Endothelial cell of umbilical vein (primary cell): ENCODE measurements at places on chromosomes 6 and 20. TPM values are rescaled to one million over a fixed set of nuclear protein-coding genes. Genes with fewer than 3 reads are reported as not detected.

GRCh38 chr6:24006254-24006653 is 119.8 kb upstream of the NRSN1 start:
- no peak for DNase-seq
- H3K27ac ChIP-seq = no peak overlapping the region
- no peaks in the 10 kb centered on the region for H3K27me3 ChIP-seq
- no peaks in the 10 kb centered on the region for H3K4me1 ChIP-seq
- no peak overlapping the region for H3K4me3 ChIP-seq

GRCh38 chr6:93792746-93793145 is 373.4 kb upstream of the EPHA7 start:
- H3K27me3 ChIP-seq = no peaks in the 10 kb centered on the region
- no peaks in the 10 kb centered on the region for H3K4me1 ChIP-seq
- H3K4me3 ChIP-seq = no peak overlapping the region
- no peaks in the 10 kb centered on the region for H3K36me3 ChIP-seq
- H3K27ac ChIP-seq = no peak overlapping the region
- no peak for DNase-seq

DNA sequence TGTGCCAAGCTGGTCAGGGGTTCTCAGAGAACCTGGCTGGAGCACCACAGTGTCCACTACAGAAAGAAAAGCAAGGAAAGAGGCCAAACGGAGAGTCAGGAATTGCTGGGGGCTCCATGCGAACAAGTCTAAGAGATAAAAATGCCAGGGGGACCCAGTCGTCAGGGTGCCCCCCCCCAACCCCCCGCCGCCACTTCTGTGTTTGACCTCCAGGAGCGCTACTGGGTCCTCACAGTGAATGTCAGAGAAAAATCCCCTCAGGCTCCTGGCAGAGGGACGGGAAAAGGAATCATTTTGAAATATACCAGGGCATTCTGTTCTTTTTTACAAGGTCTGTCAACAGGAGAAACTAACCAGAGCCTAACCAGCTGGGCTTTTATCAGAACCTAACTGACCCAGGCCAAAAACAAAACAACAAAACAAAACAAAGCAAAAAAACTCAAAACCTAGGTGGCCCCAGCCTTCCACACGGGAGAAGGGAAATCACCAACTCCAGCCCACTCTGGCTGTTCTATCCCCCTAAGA is 17.9 kb upstream of the NELFCD start:
- DNase-seq = no peak
- peaks cover 2% of the 10 kb centered on the region for H3K27me3 ChIP-seq
- no peak overlapping the region for H3K4me3 ChIP-seq
- no peak overlapping the region for H3K27ac ChIP-seq
- H3K4me1 ChIP-seq = no peaks in the 10 kb centered on the region
- H3K36me3 ChIP-seq = no peaks in the 10 kb centered on the region

GRCh38 chr6:158409451-158409850 is 97.2 kb downstream of the TULP4 start:
- peaks cover 4% of the 10 kb centered on the region for H3K36me3 ChIP-seq
- H3K27ac ChIP-seq = peak overlapping the region; percentile 94
- no peaks in the 10 kb centered on the region for H3K27me3 ChIP-seq
- peaks cover 54% of the 10 kb centered on the region for H3K4me1 ChIP-seq
- peak; percentile 94 for DNase-seq

GRCh38 chr20:52675375-52675774 is 296.8 kb upstream of the TSHZ2 start:
- no peaks in the 10 kb centered on the region for H3K4me1 ChIP-seq
- H3K36me3 ChIP-seq = no peaks in the 10 kb centered on the region
- no peak for DNase-seq
- H3K27me3 ChIP-seq = no peaks in the 10 kb centered on the region
- no peak overlapping the region for H3K27ac ChIP-seq

GRCh38 chr6:27066802-27067201 is 180.7 kb upstream of the PRSS16 start:
- H3K4me1 ChIP-seq = no peaks in the 10 kb centered on the region

The RAMACL gene
- total RNA-seq = 4.0 and 5.3 TPM in 2 replicates
